ENCODE measurements at places on chromosomes 11 and 22.

DNA sequence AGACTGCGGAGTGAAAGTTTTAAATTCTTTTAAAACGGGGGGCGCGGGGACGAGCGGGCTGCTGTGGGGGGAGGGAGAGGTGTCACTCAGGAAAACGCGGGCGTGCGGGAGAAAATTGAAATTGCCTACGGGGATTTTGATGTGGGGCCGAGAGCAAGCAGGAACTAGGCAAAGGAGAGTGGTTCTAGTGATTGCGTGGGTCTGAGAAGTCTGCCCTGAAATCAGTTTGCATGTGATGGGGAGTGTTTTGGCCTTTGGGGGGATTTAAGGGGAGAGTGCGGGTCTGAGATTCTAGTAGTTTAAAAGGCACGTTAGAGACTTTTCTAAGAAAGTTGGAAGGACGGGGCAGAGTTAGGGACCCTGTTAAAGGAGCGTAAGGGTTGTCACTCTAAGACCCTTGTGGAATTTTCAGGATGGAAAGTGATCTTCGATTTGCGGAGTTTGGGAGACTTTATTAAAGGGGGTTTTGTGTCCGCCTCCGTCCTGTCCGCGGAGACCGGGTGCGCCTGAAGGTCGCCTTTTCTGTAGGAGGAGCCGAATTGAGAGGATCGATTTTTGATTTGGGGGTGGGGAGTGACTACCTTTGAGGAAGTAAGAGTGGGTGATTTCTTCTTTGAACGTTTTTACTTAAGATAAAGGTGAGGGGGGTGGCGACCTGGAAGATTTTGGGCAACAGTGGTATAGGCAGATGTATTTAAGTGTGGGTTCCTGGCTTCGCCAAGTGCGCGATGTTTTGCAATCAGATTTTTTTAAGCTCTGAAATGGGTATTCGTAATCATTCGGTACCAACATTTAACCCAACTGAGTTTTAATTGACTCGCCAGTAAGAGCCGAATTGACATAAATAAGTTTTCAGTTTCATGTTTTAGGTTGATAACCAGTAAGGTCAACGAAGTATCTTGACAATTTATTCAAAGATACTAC, 1.1 kb downstream of the EED start:
- no peak for DNase-seq

- no peak for DNase-seq
Measured at GRCh38 chr22:45709060-45709739, 37.6 kb downstream of the ATXN10 start.

- no peak for DNase-seq
Measured at GRCh38 chr11:105071089-105071732, 26.1 kb upstream of the CARD16 start.

GRCh38 chr11:33001751-33002542, 13.7 kb upstream of the DEPDC7 start:
- DNase-seq, result no peak

- DNase-seq, result no peak
Measured at GRCh38 chr11:2990617-2991451, 1.3 kb downstream of the NAP1L4 start.

DNA sequence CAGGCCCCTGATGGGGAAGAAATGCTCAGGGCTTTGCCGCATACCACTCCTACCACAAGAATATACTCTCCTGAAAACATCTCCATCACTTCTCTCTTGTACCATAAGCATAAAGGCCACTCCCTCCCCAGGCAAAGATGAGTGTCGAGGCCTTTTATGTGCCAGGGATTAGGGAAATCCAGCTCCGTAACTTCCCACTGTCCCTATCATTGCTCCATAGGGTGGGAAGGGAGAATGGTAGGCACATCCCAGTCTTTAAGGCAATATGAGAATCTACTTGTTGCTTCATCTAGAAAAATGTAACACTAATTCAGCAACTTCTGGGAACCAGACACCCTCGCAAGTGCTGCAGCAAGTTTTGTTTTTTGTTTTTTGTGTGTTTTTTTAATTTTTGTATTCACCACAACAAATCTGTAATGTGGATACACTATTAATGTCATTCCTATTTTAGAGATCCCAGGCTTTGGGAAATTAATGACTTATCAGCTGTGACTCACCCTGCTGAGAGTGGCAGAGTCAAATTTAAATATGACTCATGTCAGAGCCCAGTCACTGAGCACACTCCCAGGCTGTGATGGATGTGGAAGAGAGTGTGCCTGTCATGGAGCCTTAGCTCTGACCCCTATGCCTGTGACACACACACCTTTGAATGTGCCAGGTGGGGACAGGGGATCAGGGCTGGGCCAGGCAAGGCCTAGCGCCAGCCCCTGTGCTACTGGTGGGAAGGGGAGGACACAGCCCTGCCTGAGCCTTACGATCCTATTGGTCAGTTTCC, 23.4 kb downstream of the PANX1 start:
- DNase-seq, result no peak
